ENCODE measurements at places on chromosomes 1 and 21.

DNA sequence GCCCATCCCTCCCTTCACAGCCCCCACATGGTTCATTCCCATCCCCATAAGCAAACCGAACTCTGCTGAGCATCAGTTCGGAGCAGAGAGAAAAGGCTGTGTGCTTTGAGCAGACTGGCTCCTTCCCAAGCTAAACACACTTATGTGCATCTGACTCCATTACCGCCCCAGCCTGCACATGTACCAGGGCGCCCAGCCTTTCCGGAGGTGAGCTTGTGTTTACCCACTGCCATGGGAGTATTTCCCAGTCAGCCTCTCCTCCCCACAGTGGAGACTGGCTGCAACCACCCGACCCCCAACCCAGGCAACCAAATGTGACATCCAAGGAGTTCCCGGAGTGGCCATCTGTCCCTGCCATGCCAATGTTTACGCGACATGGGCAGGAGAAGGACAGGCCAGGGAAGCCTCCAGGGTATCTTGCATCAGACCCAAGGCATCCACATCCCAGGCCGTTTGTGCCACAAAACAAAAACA lies 9.4 kb downstream of the TIAM1 start:
- no peak for DNase-seq

GRCh38 chr1:169711469-169712308 lies at the start of gene SELL:
Gene SELL, minus strand, starts transcription at chr1:169711620. Its CDS starts 122 bp downstream, at chr1:169711498.
- peak; percentile 91 for DNase-seq

GRCh38 chr1:179825798-179826460 lies 51.7 kb downstream of the TOR1AIP2 start:
- no peak for DNase-seq

DNA sequence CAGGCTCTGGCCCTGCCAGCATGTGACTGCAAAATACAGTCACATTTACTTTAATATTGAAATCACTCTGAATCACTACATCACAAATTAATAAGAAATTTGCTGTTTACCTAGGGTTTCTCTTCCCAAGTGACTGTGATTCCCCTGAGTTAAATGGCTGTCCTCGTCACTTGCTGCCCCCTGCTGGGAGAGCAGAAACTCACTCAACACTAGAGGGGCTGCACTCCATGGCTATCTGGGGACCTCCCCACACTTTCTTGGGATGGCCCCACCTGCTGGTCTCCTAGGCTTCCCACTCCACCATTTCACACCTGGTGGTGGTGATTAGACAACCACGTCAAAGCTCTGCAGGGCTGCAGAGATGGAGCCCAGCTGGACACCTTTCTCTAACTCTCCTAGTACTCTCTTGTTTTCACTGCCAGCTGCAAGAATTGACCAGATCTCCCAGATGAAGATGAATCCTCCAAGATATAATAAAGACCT lies 63.4 kb downstream of the CD2 start:
- DNase-seq: peak; percentile 84

GRCh38 chr1:78176448-78176847 lies 130.7 kb downstream of the GIPC2 start:
- no peak for DNase-seq

DNA sequence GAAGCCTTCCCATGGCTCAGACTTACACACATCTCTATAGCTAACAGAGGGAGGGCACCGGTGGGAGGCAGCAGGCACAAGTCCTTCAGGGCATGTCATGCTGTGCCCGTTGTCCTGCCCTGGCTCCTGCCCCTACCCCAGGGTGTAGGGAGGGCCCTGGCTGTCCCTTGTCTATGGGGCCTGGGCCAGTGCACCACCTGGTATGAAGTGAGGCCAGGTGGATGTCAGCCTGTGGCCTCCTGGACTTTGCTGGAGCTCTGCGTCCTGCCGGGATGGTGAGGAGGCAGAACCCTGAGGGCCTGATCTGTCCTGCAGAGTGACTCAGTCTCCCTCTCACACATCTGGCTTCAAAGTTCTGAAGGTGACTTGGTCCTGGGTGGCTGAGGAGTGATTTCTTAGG lies 47.3 kb upstream of the GPR37L1 start:
- no peak for DNase-seq

DNA sequence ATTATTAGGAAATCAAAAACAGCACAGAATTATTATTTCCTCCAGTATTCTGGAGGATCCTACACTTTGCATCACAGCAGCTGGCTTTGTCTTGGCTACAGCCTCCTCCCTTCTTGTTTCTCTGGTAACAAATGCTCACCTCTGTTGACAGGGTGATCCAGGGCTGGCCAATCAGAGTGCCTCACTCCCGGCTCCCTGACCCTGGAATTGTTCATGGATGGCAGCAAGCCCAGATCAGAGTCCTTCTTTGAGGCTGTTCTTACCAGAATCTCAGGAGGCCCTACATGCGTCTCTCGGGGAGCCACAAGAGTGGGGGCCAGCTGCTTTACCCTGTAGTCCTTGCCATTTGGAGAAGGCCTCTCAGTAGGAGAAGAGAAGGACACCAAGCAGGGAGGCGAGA lies 48.4 kb upstream of the IGSF5 start:
- DNase-seq: no peak

GRCh38 chr1:181592255-181592859 lies 109.0 kb downstream of the CACNA1E start:
- no peak for DNase-seq

DNA sequence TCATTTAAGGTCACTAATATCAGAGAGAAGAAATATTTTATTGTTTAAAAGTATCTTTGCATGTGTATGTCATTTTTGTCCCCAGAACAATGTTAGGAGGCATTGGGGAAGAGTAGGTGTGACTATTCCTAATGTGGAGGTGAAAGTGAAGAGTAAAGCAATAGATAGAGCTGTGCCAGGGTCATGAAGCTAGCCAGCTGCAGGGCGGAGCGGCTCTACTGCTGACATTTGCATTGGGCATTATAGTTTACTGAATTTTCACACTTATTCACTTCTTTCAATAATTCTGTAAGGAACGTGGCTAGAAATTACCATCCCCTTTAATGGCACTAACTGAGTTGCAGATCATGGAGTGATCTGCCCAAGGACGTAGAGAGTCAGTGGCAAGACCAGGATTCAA lies 35.3 kb downstream of the KCNA2 start:
- no peak for DNase-seq

DNA sequence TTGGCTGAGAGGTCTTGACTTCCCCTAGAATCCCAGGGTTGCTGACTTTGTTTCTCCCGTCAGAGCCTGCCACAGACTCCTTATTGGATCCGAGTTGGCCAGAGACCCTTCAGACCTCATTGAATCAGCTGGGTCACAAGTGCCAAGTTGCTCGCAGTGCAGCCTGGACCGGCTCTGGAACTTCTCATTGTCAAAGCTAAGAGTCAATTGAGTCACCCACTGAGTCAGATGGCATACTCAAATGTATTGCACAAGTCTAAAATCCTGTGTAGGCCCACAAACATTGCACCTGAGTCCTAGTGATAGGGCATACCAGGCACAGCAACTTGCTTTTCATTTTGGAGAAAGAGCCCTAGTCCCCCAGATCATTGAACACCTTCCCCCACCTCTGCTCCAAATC lies 20.4 kb upstream of the SCAF4 start:
- DNase-seq: no peak

GRCh38 chr1:28326984-28327383 lies 1.9 kb upstream of the MED18 start:
- no peak for DNase-seq

- no peak for DNase-seq
Measured at GRCh38 chr1:172391976-172392375, 28.5 kb upstream of the C1orf105 start.

DNA sequence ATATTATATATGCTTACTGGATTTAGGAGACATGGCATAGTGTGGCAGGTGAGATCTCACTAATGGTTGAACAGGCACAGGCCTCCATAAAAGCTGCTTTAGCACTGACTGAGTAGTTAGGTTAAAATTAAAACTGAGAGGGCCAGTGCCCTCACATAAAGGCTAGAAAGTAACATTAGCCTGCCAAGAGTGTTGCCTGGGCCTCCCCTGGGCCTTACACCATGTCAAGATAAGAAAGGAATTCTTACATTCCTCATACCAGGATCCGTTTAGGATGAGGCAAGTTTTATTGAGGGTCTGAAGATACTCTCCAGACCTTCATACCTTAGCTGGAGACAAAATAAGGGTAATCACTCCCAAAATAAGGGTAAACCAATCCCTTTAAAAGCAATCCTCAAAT lies 1011.8 kb downstream of the PLA2G4A start:
- no peak for DNase-seq
